ENCODE measurements at places on chromosomes 7 and 10.

GRCh38 chr7:92306153-92306552, 60.4 kb downstream of the ANKIB1 start:
- no peaks in the 10 kb centered on the region for H3K27me3 ChIP-seq
- no peak for DNase-seq
- H3K27ac ChIP-seq, result no peak overlapping the region
- peaks cover 7% of the 10 kb centered on the region for H3K36me3 ChIP-seq

- H3K4me3 ChIP-seq, result peak overlapping the region; percentile 56
- no peaks in the 10 kb centered on the region for H3K27me3 ChIP-seq
- peaks cover 52% of the 10 kb centered on the region for H3K4me1 ChIP-seq
- no peak for DNase-seq
- peaks cover 3% of the 10 kb centered on the region for H3K36me3 ChIP-seq
Observed at GRCh38 chr10:70480239-70480861, 1.8 kb downstream of the PALD1 start.

DNA sequence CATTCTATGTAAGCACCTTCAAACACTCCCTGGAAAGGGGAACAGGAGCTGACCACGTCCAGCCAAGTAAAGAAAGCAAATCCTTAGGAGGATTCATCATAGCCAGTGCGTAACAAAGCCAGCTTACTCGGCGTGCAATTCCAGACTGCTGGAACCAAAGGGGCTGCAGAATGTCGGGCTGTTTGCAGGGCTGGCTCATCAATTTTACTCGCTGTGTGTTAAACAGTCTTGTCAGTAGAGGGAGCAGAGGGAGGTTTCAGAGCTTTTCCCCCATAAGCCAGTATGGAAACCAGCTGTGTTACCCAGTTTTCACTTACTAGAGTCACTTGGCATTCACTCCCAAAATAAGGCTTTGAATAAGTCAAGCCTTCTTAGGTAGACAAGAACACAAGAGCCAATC, 127.1 kb downstream of the KMT2E start:
- H3K36me3 ChIP-seq, result peaks cover 56% of the 10 kb centered on the region
- H3K4me1 ChIP-seq, result no peaks in the 10 kb centered on the region
- H3K27me3 ChIP-seq, result no peaks in the 10 kb centered on the region
- H3K4me3 ChIP-seq, result no peak overlapping the region
- DNase-seq, result no peak

DNA sequence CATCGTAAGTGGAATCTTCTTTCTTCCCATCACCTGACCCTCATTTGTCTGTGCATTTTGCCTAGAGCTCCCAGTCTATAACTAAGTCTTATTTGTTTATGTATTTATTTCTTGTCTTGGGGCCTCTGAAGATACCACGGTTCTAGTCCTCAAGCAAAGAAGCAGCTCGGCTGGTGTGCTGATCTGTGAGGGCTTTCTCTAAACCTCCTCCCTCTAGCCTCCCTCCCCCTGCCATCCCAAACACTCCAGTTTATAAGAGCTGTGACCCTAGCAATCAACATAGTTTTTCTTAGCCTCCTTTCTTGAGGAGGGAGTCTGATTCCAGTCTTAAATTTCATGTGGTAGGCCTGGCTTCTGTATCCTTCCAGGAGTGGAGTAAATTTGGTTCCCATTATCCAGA, 15.7 kb upstream of the NDUFA5 start:
- no peak overlapping the region for H3K4me3 ChIP-seq
- no peak overlapping the region for H3K27ac ChIP-seq
- H3K27me3 ChIP-seq, result no peaks in the 10 kb centered on the region
- no peak for DNase-seq
- H3K36me3 ChIP-seq, result no peaks in the 10 kb centered on the region

- no peaks in the 10 kb centered on the region for H3K36me3 ChIP-seq
- H3K4me3 ChIP-seq, result no peak overlapping the region
- DNase-seq, result no peak
- no peak overlapping the region for H3K27ac ChIP-seq
Observed at GRCh38 chr7:128197989-128198580, 43.0 kb upstream of the LEP start.

- H3K36me3 ChIP-seq, result no peaks in the 10 kb centered on the region
- no peak overlapping the region for H3K27ac ChIP-seq
- no peaks in the 10 kb centered on the region for H3K27me3 ChIP-seq
- H3K4me3 ChIP-seq, result no peak overlapping the region
- DNase-seq, result no peak
Observed at GRCh38 chr7:148872188-148872587, 11.9 kb downstream of the EZH2 start.

DNA sequence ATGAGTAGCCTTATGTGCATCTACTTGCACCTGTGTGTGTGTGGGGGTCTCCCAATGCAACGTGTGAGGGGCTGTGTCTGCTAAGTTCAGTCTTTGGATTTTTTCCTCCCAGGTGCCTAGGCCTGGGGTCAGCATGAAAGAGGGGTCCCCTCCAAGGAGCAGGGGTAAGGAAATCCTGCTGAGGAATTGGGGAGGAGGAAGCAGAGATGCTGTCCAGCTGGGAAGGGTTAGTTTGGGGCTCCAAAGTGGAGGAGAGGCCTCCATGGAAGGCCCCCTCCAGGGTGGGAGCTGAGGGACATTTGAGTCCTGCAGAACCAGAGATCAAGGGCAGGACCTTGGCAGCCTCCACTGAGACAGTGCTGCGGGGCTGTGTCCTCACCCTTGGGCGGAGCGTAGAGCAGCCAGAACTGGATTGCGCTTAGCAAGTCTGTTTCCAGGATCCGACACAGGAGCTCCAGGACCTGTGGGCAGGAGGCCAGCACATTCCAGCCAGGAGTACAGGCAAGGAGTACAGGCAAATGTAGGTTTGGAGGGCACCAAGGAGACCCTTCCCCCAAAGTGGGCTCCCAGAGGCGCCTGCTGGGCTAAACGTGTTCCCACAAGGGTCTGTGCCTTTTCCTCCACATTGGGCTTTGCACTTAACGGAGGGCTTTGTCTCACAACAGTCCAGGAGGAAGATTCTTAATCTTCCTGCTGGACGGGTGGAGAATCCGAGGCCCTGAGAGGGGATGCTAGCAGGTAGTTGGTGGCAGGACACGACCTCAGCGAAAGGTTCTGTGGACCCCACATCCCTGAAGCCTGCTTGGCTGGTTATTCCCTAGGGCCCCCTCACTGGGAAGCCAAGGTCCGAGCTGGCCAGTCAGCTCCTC, 10.1 kb downstream of the TBATA start:
- H3K27me3 ChIP-seq, result no peaks in the 10 kb centered on the region
- H3K36me3 ChIP-seq, result no peaks in the 10 kb centered on the region
- no peak overlapping the region for H3K27ac ChIP-seq
- H3K4me1 ChIP-seq, result no peaks in the 10 kb centered on the region

GRCh38 chr7:12809476-12809875, 122.0 kb downstream of the ARL4A start:
- no peak overlapping the region for H3K27ac ChIP-seq
- DNase-seq, result no peak

- peaks cover 2% of the 10 kb centered on the region for H3K27me3 ChIP-seq
- no peak overlapping the region for H3K4me3 ChIP-seq
- no peak for DNase-seq
- H3K27ac ChIP-seq, result no peak overlapping the region
- no peaks in the 10 kb centered on the region for H3K36me3 ChIP-seq
- peaks cover 12% of the 10 kb centered on the region for H3K4me1 ChIP-seq
Observed at GRCh38 chr7:41706228-41706930, 3.5 kb upstream of the INHBA start.

- H3K4me1 ChIP-seq, result no peaks in the 10 kb centered on the region
- H3K36me3 ChIP-seq, result no peaks in the 10 kb centered on the region
- H3K4me3 ChIP-seq, result no peak overlapping the region
- H3K27ac ChIP-seq, result no peak overlapping the region
- DNase-seq, result no peak
Observed at GRCh38 chr10:21811245-21811585, 192.3 kb downstream of the DNAJC1 start.

- no peaks in the 10 kb centered on the region for H3K36me3 ChIP-seq
- no peak for DNase-seq
- peaks cover 45% of the 10 kb centered on the region for H3K4me1 ChIP-seq
- H3K4me3 ChIP-seq, result no peak overlapping the region
- no peak overlapping the region for H3K27ac ChIP-seq
Observed at GRCh38 chr7:152338561-152338960, 97.2 kb downstream of the KMT2C start.

DNA sequence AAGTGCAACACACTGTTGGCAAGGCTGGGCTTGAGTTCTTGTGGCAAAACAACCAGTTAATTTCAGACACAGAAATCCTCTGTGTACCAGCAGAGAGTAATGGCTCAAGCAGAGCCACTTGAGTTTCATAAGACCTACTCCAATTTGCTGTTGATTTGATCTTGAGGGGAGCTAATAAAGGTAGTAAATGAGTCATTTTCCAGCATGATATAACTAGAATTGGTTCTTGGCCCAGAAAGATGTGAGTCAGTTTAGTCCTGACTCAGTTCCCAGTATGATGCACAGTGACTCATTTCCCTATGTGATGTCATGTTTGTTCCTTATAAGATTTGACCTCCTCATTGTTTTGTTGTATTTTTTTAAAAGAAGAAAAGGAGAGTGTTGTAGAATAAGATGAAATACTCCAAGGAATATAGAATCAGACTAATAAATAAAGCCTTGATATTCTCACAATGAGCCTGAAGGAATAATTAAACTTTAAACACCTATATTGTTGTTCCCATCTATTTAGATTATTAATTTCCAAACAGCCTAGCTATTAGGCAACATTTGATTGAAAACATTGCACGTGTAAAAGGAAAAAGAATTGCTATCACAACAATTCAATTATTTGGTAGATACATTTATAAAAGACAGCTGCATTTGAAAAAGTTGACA, 186.2 kb downstream of the REEP3 start:
- no peaks in the 10 kb centered on the region for H3K36me3 ChIP-seq
- no peaks in the 10 kb centered on the region for H3K27me3 ChIP-seq
- no peak for DNase-seq
- H3K4me1 ChIP-seq, result peaks cover 30% of the 10 kb centered on the region
- no peak overlapping the region for H3K4me3 ChIP-seq
- H3K27ac ChIP-seq, result peak overlapping the region; percentile 5

DNA sequence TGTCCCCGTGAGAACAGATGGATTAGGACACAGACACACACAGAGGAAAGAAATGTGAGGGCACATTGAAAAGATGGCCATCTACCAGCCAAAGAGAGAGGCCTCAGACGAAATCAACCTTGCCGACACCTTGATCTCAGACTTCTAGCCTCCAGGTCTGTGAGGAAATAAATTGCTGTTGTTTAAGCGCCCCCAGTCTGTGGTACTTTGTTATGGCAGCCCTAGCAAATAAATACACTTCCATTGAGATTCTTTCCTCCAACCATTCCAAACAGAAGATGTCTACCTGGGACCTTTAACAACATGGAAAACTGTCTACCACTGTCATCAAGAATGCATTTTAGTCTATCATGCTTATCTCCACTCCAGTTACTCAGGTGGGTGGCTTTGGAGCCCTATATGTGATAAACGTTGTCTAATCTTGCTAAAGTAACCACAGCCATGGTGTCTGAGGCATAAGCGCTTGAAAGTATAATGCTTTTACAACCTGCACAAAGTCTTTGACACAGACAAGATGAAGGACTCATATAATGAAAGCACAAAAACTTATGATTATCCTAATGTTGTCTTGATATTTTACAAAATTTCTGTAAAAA, 244.3 kb downstream of the MTERF1 start:
- DNase-seq, result no peak
- H3K27ac ChIP-seq, result no peak overlapping the region
- no peak overlapping the region for H3K4me3 ChIP-seq
- no peaks in the 10 kb centered on the region for H3K4me1 ChIP-seq

GRCh38 chr7:139618482-139619366, 95.2 kb downstream of the CLEC2L start:
- H3K27me3 ChIP-seq, result no peaks in the 10 kb centered on the region
- H3K4me3 ChIP-seq, result no peak overlapping the region
- peaks cover 4% of the 10 kb centered on the region for H3K4me1 ChIP-seq
- peaks cover 79% of the 10 kb centered on the region for H3K36me3 ChIP-seq
- H3K27ac ChIP-seq, result no peak overlapping the region

DNA sequence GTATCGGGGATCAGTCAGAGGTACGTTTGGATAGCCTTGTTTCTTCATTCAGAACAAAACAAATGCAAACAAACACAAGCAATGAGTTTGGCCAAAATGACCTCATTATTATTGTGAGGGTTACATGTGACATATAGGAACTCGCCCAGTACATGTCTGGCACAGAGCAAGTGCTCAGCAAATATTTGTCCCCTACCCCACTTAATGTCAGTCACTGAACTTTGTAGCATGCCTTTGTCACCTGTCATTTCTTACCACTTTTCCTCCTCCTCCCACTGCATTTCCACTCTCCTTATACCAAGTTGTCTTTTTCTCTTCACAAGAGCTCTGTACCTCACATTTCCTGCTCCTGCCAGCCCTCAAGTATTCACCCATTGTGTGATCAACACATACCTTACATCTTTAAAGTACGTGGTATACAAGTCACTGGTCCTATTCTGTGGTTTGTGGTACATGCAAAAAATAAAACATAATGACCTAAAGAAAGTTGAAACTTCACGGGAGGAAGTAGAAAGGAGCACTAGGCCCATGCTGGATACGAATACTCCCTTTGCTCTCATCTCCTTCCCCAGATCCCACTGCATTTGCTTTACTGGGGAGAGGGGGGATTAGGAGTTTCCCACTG, 236.0 kb downstream of the INHBA start:
- H3K4me1 ChIP-seq, result no peaks in the 10 kb centered on the region
- H3K36me3 ChIP-seq, result no peaks in the 10 kb centered on the region
- H3K27ac ChIP-seq, result no peak overlapping the region
- DNase-seq, result no peak

- no peak overlapping the region for H3K27ac ChIP-seq
- no peaks in the 10 kb centered on the region for H3K36me3 ChIP-seq
- no peak for DNase-seq
Observed at GRCh38 chr10:44300666-44301649, 83.9 kb downstream of the CXCL12 start.

DNA sequence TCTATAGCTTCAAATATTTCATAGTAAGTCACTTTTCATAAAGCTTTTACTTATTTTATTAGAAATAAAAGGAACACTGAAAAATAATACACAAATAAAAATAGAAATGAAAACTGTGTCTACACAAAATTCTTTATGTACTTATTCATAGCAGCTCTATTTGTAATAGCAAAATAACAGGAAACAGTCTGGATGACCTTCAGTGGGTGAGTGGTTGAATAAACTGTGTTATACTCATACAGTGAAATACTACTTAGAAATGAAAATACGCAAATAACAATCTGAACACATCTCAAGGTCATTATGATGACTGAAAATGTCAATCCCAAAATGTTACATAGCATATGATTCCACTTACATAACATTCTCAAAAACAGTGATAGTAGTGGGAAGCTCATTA, 138.7 kb upstream of the PCLO start:
- DNase-seq, result no peak
- no peaks in the 10 kb centered on the region for H3K27me3 ChIP-seq
- no peak overlapping the region for H3K4me3 ChIP-seq
- H3K36me3 ChIP-seq, result no peaks in the 10 kb centered on the region

Data from upper lobe of right lung (tissue), 1 donor.